Stimulated activated CD4-positive, alpha-beta T cell treated with anti-CD3 and anti-CD28 coated beads, Interleukin-2, amount 100 ng/mL, for 24 hours (primary cell): ENCODE measurements at places on chromosomes 12 and 14.

- no peak for DNase-seq
Measured at GRCh38 chr12:126726481-126727217, 1540.3 kb upstream of the TMEM132C start.

- no peak for DNase-seq
Measured at GRCh38 chr12:45329238-45329637, 113.3 kb downstream of the ANO6 start.

DNA sequence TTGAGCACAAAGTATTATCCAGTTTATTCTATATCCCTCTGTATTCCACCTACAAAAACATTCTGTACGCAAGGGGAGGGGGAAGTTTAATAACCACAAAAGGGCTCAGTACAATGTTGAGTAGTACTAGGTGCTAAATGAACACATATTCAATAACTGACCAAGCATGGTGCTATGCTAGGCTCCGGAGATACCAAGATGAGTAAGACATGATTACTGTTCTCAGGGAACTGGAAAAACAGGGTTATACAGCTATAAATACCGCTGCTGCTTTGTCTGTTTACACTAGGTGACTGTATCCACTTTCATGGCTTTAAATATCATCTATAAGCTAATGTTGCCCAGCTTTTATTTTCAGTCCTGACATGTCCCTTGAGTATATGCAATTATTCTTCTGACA is 135.8 kb downstream of the INSM2 start:
- DNase-seq: no peak

GRCh38 chr12:6614513-6615172 is 7.5 kb upstream of the CHD4 start:
- DNase-seq: no peak

DNA sequence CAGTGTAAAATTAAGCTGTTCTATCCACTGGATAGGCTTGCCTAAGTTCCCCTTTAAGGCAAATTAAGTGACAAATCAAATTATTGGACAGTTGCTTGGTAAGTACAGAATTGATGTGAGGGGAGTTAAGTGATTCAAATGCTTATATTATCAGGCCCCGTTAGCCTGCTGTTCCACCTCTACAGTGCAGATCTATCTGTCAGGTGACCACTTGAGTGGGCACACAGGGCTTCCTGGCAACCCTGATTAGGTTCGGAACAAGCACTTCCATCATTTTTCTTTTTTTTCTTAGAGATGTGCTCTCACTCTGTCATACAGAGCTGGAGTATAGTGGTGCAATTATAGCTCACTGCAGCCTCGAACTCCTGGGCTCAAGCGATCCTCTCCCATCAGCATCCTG is 453.8 kb downstream of the RAD51B start:
- DNase-seq: no peak

GRCh38 chr12:122413516-122414404 is 8.7 kb downstream of the CLIP1 start:
- no peak for DNase-seq

DNA sequence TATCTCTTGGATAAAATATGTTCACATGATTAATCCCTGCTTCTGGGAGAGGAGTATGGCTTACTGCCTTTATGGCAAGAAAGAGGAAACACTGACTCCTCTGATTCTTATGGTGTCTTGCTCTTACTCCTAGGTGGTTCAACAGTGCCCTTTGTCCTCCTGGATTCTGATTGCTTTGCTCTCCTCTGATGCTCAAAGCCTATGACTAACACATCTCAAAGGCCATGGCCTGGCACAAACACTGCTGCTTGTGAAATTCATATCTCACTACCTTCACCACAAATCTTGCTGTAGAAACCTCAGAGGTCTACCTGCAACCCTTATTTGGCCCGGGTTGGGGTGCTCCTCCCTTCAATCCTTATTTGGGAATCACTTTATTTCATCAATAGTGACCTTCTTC is 217.2 kb downstream of the C12orf50 start:
- DNase-seq: no peak

DNA sequence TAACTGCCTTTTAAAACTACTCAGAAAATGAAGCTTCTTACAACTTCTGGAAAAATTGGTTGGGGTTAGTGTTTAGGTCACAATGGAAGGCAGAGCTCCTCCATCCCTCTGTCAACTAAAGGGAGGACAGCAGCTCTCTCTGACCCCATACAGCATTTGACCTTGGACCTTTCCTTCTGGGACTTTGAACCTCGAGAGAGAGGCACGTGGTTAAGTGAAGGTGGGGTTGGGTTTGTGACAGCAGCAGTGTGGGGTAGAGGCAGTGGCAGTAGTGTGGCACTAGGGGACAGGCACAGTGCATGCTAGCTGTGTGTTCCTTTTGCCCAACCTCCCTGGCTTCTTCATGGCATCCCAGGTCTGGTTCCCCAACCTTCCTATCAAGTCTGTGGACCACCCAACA is 9.4 kb upstream of the C12orf75 start:
- DNase-seq: no peak

DNA sequence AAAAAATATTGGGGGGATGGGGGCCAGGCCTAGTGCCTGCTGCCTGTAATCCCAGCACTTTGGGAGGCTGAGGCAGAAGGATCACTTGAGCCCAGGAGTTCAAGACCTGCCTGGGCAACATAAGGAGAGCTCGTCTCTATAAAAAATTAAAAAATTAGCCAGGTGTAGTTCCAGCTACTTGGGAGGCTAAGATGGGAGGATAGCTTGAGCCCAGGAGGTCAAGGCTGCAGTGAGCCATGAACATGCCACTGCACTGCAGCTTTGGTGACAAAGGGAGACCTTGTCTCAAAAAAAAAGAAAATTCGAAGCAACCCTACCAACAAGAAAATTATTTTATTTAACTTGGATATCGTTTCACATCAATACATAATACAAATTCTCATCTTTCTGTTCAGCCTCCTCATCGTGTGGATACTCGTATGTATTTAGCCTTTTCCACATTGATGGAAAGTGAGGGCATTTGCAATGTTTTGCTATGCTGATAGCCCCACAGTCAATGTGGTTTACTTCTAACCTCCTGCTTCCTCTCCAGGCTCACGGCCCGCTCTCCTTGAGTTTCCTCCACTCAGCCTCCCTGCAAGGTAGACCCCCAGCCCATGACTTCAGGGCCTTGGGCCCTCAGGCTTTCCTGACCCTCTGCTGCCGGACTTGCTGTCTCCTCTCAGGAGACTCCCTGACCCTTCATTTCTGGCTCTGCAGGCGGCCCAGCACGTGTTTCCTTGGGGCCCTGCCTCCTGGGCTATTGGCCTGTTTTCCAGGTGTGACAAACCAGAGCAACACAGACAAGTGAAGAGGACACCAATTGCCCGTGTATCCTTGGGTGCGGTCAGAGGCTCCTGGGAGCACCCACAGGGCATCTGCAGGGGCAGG is 54.8 kb downstream of the NFKBIA start:
- no peak for DNase-seq

- no peak for DNase-seq
Measured at GRCh38 chr12:19014240-19014639, 115.3 kb upstream of the PLEKHA5 start.

GRCh38 chr12:77489331-77489970 is 341.2 kb upstream of the NAV3 start:
- DNase-seq: no peak

- DNase-seq: no peak
Measured at GRCh38 chr14:75595226-75595625, 16.8 kb downstream of the FLVCR2 start.

GRCh38 chr12:127556231-127556886 is 710.6 kb upstream of the TMEM132C start:
- no peak for DNase-seq

DNA sequence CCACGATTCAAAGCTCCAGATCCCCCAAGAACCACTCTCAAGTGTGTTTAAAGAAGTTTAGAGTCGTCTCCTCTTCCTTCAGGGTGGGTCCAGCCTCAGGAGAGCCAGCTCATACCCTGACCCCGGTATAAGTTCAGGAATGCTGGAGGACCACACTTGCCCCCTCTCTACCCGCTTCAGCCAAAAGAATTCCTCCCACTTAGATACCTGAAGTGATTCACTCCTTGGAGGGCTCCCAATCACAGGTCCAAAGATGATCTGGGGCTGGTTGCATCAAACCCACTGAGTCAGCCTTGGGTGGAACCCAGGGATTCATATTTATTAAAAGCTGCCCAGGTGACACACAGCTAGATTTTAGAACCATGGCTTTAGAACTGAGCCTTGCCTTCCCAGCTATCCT is 133.5 kb upstream of the PARP11 start:
- no peak for DNase-seq

- no peak for DNase-seq
Measured at GRCh38 chr14:88823968-88824313, 510 bp upstream of the TTC8 start.

DNA sequence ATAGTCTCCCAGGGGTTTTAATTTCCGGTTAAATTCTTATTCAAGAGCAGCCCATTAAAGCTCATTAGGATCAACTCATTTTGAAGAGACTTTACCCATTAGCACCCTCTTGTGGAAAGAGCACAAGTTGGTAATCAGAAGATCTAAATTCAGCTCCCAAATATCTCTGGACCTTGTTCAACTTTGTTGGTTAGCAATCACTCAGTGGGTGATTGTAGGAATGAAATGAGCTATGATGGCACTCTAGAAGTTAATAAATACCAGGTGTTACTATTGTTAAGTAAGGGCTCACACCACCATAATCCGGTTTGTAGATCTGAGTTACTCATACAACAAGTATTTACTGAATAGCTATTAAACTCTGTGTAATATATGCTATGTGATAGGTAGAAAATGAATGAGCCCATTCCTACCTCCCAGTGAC is 42.9 kb downstream of the TRIP11 start:
- no peak for DNase-seq

- DNase-seq: peak; percentile 3
Measured at GRCh38 chr14:54278087-54278486, 118.7 kb upstream of the CDKN3 start.

GRCh38 chr12:43655586-43655985 is 103.0 kb downstream of the PUS7L start:
- no peak for DNase-seq

- no peak for DNase-seq
Measured at GRCh38 chr12:56256326-56256960, 1.7 kb downstream of the ANKRD52 start.

GRCh38 chr12:113889076-113889475 is 77.0 kb downstream of the RBM19 start:
- no peak for DNase-seq

- DNase-seq: no peak
Measured at GRCh38 chr12:43069768-43070221, 480.2 kb upstream of the PRICKLE1 start.

- DNase-seq: no peak
Measured at GRCh38 chr12:91622037-91622436, 439.4 kb upstream of the DCN start.

DNA sequence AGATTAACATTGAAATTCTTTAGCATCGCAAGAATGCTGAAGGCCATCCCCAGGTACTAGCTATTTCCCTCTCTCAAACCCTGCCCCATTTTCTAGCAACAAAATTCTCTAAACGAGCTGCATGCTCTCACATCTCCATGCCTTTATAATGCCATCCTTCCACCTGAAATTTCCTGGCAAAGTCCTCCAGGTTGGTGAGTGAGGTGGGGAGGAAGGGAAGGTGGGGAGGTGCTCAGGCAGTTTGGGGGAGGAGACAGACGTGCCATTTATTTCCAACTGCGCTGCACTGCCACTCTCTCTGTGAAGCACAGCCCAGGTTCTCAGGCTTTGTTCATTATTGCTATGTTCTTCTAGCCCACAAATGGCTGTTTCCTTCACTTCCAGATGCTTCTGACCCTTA is 208.4 kb downstream of the PAWR start:
- DNase-seq: no peak

- peak; percentile 52 for DNase-seq
Measured at GRCh38 chr12:48999371-49000131, at the start of gene DDN. Gene DDN (minus strand): TSS chr12:48999375. CDS start chr12:48999287, 88 bp downstream.

GRCh38 chr14:102262929-102263462 is 42.0 kb downstream of the MOK start:
- DNase-seq: no peak

DNA sequence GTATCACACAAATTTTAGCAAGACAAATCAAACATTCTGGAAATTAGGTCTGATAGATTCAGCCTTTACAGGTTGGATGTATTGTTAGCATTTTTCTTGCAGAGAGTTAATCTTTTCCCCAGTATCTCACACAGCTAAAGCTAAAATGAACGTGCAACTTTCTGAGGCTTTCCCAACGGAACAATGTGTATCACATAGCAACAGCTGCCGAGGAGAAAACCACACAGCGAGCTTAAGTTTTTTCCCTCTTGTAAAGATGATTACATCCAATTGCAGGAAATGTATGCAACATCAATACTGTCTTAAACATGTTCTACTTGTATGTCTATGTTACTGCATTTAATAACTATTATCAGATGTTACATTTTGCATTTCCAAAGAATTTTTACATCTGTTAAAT is 182.2 kb downstream of the CCDC59 start:
- DNase-seq: no peak
